ENCODE measurements at places on chromosomes 11 and 22. TPM values are rescaled to one million over a fixed set of nuclear protein-coding genes. Genes with fewer than 3 reads are reported as not detected.

The ANO5 gene
- 0.02 TPM for total RNA-seq

The TRIM49B gene
- total RNA-seq, result not detected

The ACCS gene
- 8.5 TPM for total RNA-seq

The CNGA4 gene
- total RNA-seq, result 0.52 TPM

DNA sequence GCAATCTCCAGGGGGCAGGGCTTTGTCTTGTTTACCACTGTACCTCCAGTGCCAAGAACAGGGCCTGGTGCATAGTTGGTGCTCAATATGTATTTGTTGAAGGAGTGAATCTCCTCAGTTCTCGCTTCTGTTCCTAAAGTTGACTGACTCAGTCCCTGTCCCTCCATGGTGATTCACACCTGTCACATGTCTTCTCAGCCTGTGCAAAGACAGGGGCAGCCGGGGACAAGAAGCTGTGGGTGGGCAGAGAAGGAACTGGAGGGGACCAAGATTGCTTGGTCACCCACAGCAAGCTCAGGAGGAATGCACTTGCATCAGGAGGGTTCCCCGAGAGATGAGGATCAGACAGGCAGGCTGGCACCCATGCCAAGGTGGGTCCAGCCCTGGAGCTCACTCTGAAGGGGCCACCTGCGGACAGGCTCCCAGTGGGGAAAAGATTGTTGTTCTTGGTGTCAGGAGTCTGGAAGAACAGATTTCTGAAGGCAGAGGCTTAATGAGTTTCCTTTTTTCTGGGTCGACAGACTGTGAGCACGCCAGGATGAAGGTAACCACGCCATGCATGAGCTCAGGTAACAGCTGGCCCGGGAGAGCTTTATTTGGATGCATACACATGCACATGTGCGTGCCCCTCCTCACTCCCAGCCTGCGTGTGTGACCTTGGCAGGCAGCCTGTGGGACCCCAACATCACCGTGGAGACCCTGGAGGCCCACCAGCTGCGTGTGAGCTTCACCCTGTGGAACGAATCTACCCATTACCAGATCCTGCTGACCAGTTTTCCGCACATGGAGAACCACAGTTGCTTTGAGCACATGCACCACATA is 16.9 kb downstream of the IL17RA start:
- no peak for DNase-seq

DNA sequence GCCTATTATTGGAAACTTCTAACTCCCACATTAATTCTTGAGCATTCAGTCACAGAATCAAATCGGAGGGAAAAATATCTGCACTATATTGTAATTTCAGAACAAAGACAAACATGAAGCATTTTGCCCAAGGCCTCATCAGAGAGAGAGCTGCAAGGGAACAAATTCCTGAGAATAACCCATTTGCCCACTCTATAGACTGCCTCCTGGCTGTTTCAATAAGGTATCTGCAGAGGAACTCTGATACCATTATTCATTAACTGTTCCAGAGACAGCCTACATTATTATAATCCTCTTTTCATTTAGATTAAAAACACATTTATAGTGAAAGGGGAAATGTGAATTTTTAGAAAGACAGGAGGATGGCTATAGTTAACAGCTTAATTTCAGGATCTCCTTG is 663.9 kb downstream of the DLG2 start:
- no peak for DNase-seq

DNA sequence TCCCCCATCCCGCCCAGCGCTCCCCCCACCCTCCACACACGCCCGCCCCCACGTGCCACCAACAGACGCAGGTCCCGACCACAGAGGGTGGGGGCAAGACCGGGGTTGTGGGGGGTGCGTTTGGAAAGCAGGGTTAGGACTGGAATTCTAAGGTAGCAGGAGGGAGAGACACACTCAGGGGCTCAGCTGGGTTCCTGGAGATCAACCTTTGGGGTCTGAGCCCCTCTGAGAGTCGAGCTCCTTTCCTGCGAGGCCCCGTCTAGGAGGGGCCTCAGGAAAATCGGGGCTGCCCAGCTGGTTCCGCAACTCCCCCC is 429 bp downstream of the PGGHG start:
- DNase-seq, result no peak

DNA sequence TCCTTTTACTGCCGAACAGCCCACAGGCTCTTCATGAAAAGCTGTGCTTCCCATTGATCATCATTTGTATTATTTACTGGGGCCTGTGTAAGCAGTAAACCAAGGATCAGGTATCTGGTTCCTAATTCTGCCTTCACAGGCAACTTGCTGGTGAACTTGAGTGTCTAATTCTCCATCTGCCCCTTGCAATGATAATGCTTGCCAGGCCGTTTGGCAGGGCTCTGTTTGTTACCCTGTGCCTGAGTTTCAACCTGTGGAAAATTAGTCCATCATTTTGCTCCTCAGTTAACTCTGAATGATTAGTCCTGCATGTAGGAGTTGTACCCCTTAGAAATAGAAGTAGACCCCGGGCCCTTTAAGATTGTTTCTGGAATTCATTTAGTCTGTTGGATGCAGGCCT is 298.4 kb upstream of the CADM1 start:
- DNase-seq, result no peak

GRCh38 chr11:65419772-65420481 is 2.7 kb upstream of the NEAT1 start:
- peak; percentile 63 for DNase-seq

DNA sequence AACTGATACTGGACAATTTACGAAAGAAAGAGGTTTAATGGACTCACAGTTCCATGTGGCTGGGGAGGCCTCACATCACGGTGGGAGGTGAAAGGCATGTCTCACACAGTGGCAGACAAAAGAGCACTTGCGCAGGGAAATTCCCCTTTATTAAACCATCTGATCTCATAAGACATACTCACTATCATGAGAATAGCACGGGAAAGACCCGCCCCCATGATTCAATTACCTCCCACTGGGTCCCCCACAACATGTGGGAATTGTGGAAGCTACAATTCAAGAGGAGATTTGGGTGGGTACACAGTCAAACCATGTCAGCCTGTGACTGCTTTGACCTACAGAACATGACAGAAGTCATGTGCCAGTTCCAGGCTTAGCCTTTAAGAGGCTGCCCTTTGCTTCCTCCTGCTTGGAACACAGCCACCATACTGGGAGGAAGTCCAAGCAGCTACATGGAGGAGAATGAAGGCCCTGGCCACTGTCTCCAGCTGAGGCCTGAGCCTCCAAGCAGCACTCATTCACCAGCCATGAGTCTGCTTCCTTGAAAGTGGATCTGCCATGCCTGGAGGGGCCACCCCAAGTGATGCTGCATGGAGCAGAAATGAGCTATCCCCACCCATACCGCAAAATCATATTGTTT is 10.9 kb upstream of the GAL start:
- DNase-seq, result no peak

DNA sequence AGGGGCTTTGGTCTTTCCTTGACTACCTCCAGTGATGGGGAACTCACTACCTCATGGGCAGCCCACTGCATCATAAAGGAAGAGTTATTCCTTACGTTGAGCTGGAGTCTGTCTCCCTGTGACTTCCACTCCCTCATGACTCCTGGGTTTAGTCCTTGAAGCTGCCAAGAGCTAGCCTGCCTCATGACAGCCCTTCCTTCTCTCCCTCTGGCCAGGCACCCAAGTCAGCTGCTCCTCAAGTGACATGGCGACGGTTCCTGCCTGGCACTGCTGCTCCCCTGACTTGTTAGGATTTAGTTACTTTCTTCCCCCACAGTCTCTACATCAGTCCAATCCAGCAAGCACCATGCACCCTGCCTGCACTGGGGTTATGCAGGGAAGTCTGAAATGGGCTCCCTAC is 196.1 kb upstream of the TBCEL start:
- no peak for DNase-seq

- no peak for DNase-seq
These were observed 40.7 kb downstream of the ZNRF3 start for GRCh38 chr22:28923826-28924732.

GRCh38 chr11:24356501-24356900 is 140.4 kb upstream of the LUZP2 start:
- DNase-seq, result no peak

- DNase-seq, result peak; percentile 48
These were observed 120.8 kb downstream of the KCNQ1 start for GRCh38 chr11:2565447-2566222.

GRCh38 chr11:55357560-55358184 is 10.1 kb upstream of the OR4A15 start:
- DNase-seq, result no peak

DNA sequence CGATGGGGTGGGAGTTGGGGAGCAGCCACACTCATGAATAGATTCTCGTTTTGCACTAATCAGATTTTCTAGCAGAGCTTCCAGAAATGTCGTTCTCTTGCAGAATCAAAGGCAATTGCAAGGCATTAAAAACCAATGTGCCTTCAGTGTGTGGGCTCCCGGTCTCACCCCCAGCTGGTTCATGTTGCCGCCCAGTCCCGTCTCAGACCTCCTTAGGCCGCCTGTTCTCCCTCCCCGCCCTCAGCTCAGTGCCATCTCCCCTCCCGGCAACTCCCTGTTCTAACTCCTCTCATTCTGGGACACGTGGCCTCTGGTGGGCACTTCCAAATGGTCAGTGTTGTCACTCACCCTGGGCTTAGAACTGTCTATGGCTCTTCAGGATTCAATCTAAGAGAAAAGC is 42.5 kb upstream of the SMIM38 start:
- DNase-seq, result no peak

- no peak for DNase-seq
These were observed 711.6 kb upstream of the ANO5 start for GRCh38 chr11:21481255-21481654.

DNA sequence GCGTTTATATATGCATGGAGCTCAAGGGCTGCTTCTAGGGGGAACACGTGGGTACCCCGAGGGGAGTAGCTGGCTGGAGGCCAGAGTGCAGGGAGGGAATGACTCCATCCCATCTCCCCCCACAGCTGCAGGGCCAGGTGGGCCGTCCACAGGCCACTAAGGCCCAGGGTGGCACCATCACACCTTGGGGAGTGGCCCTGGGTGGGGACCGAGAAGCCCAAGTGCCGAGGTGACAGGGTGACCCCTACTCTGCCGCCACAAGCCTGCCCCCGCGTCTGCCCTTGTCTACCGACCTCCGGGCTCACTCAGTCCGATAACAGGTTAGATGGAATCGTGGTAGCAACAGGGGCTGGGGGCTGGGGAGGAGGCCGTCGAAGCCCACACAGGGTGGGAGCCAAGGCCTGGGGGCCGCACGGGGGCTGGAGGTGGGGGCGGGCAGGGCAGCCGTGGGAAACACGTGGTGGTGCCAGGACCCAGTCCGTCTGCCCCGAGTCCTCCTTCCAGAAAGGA is 125.7 kb downstream of the KCNQ1OT1 start:
- DNase-seq, result no peak

DNA sequence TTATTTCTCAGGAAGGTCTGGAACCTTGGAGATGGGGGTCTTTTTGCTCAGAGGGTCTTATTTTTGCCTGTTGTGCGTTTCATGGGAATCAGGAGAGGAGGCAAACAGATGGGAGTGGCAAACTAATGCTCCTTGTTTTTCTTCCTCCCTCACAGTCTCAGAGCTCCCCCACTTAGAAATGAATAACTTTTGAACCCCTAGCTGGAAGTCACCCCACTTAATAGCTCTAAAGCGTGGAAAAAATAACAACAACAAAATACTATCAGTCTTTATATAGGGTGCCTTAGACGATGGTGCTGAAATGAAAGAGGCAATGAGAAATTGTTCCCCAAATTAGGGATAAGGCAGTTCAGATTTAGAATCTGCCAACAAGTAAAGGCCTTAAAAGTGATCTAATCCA is 76.8 kb upstream of the BDNF start:
- DNase-seq, result no peak

DNA sequence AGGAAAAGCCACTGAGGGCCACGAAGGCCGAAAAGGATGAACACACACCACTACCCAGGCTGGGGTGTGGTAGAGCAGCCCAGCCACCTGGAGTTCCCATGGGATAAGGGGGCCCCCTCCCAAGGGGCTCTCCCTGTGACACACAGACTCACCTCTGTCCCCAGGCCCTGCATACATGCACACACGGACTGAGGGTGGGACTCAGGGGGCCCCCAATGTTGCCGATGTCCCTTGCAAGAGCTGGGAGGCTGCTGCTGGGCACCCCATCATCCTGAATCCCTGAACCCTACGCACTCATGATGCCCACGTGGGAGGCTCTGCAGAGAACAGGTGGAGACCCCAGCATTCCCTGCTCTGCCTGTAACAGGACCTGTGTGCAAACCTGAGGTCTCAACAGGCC is 14.5 kb downstream of the SHANK2 start:
- DNase-seq, result no peak

DNA sequence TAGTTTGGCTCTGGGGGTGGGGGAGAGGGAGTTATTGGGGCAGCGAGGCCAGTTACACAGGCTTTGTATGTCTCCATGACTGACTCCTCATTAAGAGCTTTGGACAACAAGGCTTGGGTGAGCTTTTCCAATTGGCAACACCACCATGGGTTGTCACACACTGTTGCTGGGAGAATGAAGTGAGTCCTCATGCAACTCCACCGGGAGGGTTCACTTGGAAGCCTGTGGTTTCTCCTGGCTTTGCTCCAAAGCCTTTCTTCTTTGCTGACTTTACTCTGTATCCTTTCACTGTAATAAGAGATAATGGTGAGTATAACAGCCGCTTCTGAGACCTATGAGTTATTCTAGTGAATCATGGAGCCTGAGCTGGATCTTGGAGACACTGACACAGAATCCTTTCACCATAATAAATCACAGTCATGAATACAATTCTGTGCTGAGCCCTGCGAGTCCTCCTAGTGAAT is 24.9 kb downstream of the EIF3F start:
- DNase-seq, result no peak

DNA sequence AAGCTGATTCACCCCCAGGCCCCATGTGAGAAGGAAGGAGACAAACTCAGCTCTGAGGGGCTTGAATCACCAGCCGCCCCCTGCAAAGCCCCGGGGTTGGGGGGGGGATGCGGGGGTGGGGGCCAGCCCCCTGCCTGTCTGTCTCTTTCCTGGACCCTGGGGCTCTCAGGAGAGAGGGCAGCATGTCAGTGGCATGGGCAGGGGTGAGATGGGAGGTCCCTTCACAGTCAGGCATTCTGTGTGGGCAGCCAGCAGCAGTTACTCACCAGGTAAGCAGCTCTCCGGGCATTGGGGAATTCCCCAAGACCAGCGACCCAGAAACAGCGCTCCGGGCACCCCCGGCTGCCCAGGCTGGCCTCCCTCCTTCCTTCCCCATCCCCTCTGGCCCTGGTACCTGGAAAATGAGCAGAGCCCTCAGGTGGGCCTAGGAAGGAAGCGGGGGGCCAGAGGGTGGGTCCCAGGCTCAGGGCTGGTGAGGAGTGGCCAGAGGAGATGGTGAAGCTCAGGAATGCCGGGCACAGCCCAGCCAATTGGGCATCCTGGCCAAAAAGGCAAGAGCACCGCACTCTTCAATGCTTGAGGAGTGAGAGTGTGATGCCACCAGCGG is 4.2 kb upstream of the LIF start:
- DNase-seq, result no peak

Data from activated naive CD4-positive, alpha-beta T cell treated with anti-CD3 and anti-CD28 coated beads, Interleukin-2, amount 50 U/mL, for 72 hours (primary cell).